SJCRH30 (cell line): ENCODE measurements at places on chromosomes 5 and 9.

DNA sequence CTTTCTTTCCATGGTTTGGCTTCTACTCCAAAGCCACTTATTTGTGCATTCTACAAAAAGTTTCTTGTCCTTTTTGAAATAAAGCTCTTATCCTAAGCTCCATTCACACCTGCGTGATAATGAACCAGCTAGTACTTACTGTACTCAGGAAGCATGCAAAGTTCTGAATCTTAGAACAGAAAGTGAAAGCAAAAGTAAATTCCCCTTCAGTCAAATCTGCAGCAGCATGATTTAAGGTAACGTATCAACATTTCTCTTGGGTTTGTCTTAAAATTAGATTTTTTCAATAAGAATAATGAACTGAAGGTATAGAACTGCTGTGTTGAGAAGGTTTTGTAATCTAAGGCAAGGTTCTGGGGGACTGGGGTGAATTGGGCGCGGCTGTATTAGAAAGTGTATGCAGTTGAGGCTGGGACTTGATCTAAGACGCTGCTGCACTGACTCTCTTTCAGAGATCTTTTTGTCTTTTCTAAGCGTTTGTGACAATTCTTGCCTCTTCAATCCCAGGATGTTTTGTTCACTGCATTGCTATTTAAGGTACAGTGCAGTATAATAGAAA is at the start of gene ERAP2:
TSS of gene ERAP2 (plus strand) at position 209 of the 559 bp plus-strand sequence. CDS start 3,186 bp downstream, outside the sequence.
- peak; percentile 31 for DNase-seq

GRCh38 chr9:71608825-71609447 is 159.4 kb downstream of the CEMIP2 start:
- no peak for DNase-seq

DNA sequence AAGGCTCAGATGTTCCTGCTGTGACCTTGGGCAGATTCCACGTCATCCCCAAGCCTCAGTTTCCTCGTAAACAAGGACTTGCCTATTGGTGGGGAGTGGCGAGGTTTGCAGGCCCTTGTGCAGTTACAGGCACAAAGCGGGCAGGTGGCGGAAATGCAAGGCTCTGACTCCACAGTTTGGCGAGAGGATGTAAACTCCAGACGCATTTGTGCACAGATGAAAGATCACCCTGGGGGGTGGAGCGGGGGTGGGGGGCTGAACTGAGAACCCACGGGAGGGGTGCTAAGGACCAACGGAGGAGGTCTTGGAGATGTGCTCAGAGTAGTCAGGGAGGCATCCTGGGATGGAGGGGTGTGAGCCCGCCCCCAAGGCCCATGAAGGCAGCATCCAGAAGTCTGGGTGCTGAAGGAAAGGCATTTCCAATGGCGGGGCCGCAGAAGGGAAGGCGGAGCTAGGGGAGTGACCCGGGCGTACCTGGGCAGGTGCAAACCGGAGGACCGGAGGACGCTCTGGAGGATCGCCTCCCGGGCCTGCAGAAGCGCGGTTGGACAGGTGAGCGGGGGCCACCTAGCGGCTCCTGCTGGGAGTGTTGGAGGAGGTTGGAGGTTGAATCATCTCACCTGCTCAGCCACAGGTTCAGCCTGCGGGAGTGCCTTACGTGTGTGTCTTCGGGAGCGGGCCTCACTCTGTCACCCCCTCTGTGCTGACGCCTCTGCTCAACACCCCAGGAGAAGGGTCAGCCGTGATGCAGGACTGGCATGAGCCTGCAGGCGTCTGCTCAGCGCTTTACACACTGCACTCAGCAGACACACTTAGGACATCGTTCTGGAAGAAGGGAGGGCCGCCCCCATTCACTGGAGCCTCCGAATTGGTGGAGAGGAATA is 1.9 kb upstream of the FIBCD1 start:
- DNase-seq, result no peak

- no peak for DNase-seq
These were observed 179.7 kb upstream of the ANKRD55 start for GRCh38 chr5:56412601-56413379.

GRCh38 chr9:112334432-112334841 is 1.0 kb upstream of the PTBP3 start:
- DNase-seq, result no peak

DNA sequence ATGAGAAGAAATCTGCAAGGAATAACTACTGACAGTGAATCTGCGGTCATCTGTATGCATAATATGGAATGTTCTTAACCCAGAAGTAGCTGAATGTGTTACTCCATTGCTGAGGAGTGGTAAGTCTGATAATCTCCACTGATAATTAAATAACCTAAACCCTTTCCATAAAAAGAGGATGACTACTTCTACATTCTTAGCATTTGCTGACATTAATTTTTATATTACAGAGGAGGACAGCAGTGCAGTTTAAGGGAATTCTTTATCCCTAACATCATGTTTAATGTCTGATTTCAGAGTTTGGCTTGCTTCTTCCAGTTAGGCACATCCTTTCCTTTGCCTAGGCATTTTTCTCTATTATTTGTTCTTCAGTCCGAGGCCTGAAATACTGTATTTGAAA is 52.2 kb downstream of the CDC42SE2 start:
- no peak for DNase-seq

- no peak for DNase-seq
These were observed 181.9 kb downstream of the RGS3 start for GRCh38 chr9:113645227-113645977.

DNA sequence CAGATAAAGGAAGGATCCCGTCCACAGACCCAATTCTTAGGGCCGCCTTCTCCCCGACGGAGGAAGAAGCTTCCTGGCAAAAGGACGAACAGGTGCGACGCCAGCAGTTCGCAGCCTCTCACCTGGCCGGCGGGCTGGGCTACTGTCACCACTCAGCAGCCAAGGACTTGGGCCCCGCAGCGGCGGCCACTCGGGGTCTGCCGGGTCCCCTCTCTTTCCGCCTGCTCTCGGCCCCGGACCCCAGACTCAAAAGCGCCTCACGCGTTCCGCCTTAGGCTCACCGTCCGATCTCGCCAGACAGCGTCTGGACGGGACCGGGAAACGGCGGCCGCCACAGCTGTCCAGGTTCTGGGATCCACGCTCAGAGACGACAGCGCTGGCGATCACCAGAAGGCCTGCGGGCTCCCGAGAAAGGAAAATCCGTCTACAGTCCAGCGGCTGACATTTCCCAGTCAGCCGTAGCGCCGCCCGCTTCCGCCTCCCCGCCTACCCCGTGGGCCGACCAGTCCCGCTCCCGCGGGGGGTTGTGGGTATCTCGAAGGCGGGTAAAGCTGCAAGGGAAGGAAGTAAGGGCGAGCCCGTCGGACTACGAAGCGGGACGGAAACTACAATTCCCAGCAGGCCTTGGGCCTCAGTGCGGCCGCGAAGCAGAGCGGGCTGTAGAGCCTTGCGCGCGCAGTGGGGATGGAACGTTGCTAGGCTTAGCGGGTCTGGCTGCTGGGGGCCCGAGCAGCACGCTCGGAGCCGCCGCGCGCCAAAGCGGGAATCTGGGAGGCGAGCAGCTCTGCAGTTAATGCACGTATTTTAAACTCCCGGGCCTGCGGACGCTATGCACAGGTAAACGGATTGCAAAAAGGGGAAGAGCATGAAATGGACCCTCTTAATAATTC is at the start of the genes LMBRD2 and SKP2:
TSS of gene LMBRD2 (minus strand) at position 454 of the 890 bp plus-strand sequence. CDS start 8,538 bp downstream, outside the sequence.
TSS of gene SKP2 (plus strand) at position 678 of the 890 bp plus-strand sequence. CDS start at position 830, 152 bp downstream.
- DNase-seq, result peak; percentile 99

DNA sequence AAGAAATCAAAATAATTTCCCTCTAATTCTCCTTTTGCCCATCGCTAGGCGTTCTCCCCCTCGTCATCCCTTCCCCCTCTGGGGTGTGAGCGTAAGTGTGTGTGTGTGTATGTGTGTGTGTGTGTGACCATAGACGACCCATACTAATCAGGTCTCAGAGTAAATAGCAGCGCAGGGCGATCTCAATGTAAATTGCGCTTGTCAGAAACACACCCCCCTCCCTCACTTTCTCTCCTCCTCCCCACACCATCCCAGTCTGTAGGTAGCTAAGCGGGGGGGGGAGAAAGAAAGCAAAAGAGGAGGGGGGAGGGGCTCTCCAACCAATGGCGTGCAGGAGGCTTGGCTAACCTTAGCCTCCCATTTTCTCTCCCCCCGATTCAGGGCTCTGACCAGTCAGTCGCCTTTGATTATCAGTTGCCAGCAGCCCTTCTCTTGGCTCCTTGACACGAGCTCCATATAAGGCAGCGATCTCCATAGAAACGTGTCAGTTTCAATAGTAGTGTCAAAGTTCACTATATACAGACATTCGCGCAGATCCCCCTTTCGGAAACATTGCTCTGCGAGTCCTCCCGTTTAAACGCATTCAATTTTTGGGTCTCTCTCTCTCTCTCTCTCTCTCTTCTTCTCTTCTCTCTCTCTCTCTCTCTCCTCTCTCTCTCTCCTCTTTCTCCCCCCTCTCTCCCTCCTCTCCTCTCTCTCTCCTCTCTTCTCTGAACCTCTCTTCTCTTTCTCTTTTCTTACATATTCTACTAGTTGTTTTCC is at the start of gene NR2F1:
TSS of gene NR2F1 (plus strand) at position 546 of the 762 bp plus-strand sequence. CDS start 1,802 bp downstream, outside the sequence.
- DNase-seq, result peak; percentile 97

GRCh38 chr5:64526734-64527439 is 21.1 kb downstream of the RGS7BP start:
- DNase-seq, result no peak

DNA sequence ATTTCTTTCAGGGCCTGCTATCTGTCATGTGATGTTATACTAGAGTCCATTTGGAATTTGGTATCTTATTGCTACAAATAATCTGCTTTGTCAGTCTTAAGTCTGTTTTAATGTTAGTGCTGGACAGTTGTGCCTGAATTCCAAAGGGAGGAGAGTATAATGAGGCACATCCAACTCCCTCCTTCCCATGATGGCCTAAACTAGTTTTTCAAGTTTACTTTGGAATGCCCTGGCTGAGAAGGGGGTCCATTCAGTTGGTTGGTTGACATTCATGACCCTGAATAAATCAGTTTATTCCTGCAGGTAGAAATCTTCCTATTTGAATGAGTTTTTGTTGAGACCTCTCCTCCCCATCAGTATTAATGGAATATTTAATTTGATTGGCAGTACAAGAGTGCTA is 9.4 kb upstream of the LRRTM2 start:
- DNase-seq, result no peak

GRCh38 chr5:179765400-179765799 is 28.4 kb upstream of the LTC4S start:
- DNase-seq, result no peak

GRCh38 chr5:152264645-152265254 is 140.3 kb downstream of the NMUR2 start:
- no peak for DNase-seq

- no peak for DNase-seq
These were observed 35.6 kb upstream of the COL5A1 start for GRCh38 chr9:134605966-134606357.

DNA sequence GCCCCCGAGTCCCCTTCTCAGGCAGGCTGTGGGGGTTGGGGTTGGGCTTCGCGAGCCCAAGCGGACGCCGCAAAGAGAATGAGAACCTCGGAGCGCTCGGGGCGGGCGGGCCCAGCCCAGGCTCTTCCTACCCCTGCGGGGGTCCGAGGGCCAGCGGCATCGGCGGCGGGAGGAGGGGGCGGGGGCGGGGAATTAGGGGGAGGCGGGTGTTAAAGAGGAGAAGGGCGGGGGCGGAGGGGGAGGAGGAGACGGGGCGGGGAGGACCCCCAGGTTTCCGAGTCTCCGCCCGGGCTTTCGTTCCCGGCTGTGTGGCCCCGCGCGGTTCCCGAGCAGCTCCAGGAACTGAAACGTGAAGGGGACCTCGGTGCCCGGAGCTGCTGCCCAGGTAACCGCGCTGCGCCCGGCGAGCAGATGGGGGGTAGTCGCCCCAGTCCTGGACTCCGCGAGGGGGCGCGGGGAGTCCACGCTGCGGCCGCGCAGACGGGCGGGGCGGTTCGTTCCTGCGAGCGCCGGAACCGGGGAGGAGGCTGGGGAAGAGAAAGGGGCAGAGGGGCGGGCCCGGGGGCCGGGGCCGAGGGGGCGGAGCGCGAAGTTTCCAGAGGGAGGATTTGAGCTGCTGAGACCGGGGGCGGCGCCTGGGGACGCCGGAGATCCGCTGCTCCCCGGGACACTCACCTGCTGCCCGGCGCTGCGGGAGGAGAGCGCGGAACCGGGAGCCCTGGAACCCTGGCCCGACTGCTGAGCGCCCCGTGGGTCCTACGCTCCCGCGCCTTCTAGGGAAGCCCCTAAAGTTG is 38.4 kb upstream of the PLEKHG4B start:
- DNase-seq, result no peak

DNA sequence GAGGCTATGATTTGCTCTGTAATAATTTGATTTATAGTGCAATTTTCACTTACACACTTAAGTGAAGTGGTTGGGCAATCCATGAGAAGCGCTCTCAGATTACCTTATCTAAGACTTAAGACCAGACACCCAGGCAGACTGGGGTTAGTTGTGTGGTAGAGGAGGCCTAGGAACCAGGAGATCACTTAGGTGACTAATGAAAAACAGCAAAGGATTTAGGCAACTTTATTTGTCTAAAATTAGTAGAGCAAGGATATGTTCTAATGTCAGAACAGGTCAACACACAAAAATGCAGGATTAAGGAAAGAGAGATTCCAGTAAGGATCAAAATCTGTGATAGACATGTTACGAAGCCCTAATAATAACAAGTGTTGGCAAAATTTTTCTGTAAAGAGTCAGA is 913.8 kb downstream of the TLE1 start:
- no peak for DNase-seq

- DNase-seq, result no peak
These were observed 113.2 kb downstream of the TLE4 start for GRCh38 chr9:79684711-79685575.

DNA sequence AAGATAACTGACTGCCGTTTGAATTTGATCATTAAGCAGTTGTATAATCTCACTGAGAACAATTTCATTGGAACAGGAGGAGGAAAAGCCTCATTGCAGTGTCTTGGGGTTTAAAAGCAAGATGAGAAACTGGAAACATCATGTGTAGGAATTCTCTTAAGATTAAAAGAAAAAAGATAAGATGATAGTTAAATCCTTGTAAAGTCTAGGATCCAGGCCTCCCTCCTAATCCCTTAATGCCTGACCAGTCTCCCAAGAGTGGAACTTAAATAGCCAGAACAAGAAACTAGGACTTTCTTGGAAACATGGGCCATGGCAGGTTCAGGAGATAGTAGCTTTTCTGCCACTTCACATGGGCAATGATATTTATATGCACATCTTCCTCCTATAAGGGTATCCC is 37.0 kb upstream of the LRRC19 start:
- DNase-seq, result no peak

GRCh38 chr5:175686826-175687225 is 29.0 kb downstream of the HRH2 start:
- no peak for DNase-seq

DNA sequence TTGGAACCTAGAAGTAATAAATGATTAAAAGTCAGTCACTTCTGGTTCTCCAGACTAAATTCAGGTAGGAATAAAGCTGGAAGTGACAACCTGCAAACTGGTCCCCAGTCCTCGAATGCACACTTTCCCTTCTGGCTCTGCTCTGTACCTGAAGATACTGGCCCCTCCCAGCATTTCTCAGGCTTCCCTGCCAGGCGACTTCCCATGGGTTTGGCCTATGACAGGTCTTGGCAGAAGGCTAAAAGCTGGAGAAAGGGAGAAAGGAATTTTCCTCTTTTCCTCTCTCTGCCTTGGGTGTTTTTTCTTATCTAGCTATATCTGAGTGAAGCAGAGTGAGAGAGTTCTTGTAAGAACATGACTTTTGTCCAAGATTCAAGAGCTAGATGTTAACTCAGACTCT is 1005.7 kb downstream of the DTWD2 start:
- DNase-seq, result no peak
